Fibroblast of the aortic adventitia (primary cell): ENCODE measurements at places on chromosomes 6 and 20.

- DNase-seq, result no peak
Measured at GRCh38 chr6:166599205-166599604, 12.7 kb upstream of the RAMACL start.

DNA sequence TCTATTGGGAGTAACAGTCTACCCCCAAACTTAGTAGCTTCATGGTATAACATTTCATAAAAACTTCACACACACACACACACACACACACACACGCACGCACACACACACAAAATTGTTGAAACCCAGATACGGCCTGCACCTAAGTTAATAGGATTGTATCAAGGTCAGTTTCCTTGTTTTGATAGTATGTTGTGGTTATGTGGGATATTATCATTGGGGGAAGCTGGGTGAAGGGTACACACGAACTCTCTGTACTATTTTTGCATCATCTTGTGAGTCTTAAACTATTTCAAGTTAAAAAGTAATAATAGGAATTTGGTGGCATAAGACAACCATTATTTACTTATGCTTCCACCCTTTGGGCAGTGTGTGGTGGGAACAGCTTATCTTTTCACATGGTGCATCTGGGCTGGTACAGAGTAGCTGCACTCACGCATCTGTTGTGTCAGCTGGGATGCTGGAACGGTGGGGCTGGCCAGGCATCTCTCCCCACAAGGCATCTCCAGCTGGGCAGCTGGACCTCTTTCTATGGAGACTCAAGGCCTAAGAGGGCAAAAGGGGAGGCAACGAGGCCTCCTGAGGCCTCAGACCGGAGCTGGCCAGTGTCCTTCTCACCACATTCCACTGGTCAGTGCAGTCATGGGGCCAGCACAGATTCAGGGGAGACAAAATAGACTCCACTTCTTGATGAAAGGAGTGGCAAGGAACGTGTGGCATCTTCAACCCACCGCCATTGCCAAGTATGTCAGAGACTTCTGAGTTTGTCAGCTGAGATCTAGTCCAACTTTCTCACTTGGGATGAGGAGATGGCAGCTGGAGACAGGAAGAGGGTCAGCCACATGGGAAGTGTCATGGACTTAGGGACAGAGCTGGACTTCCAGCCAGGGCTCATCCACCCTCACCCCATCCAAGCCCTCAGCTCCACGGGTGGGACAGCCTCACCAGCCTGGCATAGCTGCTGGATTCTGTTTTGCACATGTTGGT lies 20.5 kb upstream of the IP6K3 start:
- DNase-seq, result no peak

DNA sequence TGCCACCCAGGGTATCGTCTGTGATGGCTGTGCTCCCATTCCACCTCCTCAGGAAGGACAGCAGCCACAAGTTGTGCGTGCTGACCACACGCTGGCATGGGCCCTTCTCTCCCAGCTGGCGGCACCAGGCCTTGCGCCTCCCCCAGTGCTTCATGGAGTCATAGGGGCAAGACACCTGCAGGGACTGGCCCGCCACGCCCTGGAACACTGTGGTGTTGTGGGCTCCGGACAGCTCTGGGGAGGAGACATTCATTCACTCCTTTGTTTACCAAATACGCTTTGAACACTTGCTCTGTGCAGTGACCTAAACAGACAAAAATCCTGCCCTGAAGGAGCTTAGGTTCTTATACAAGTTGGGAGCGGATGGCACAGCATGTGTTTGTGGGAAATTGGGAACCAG lies 1.5 kb downstream of the TREM2 start:
- no peak for DNase-seq

DNA sequence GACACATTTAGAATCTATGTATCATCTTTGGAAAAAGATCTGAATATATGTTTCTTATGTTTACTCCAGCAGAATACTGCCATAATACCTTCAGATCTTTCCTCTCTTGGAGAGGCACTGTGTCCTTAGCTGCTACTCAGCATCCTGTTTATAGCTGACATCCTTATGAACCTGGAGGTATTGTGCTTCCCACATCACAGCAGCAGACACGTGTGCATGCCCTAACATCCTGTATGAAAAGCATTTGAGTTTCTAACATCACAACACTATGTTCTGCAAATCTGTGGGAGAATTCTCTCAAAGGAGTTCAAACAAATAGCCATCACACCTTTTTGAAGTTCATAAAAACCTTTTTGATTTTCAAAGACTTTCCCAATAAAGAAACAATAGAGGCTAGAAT lies 216.0 kb downstream of the GJA1 start:
- DNase-seq, result no peak

DNA sequence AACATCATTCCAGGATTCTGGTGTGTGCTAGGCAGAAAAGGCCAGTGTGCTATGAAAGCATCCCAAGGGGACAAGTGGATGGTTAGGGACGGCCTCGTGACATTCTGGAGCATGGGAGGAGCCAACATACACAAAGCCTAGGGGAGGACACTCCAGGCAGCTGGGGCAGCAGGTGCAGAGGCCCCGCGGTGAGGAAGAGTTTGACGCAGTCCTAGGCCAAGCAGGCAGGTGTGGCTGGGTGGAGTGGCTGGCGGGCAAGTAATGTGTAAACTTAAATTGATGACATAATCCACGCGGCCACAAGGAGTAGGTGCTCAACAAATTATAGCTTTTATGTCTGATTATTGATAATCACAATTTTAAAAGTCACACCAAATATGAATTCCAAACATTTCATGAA lies 93.6 kb downstream of the TMEM242 start:
- DNase-seq, result no peak

- peak; percentile 98 for DNase-seq
Measured at GRCh38 chr6:110537208-110538123, 61.1 kb upstream of the SLC22A16 start.

DNA sequence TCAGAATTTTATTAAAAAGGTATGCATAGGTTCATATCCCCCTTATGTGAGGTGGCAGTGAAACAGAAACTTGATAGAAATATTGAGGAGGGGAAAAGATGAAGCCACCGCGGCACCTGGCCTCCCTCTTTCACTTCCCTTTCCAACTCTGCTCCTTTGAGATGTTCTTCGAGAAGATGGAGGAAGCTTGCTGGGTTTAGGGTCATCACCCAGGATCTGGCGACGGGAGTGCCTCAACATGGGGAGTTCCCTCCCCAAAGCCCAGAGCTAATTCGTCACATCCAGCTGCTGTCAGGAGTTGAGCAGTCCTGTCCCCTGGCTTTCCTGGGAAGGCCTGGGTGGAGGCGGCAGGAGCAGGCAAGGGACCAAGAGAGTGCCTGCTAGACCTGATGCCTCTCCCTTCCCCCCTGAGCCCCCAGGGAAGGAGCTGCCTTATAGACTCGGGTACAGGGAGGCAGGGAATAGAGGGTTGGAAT lies 29.1 kb downstream of the RREB1 start:
- no peak for DNase-seq

DNA sequence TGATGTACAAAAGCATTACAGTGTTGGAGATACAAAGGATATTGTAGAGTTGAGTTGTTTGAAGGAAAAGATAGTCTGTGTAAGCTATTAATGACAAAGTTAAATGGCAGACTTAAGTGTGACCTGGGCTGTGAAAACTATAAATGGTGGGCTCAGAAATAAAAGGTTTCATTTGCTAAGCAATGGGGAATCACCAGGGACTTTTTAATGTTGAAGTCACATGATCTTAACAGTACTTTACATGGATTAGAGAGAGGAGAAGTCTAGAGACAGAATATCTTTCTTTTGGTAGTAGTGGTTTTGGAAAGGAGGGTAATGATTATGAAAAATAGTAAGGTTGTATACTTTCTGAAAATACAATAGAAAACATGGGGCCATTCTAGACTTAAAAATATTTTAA lies 67.1 kb downstream of the SCAF8 start:
- no peak for DNase-seq

GRCh38 chr6:159023893-159024292 lies 20.9 kb downstream of the TAGAP start:
- DNase-seq, result no peak

DNA sequence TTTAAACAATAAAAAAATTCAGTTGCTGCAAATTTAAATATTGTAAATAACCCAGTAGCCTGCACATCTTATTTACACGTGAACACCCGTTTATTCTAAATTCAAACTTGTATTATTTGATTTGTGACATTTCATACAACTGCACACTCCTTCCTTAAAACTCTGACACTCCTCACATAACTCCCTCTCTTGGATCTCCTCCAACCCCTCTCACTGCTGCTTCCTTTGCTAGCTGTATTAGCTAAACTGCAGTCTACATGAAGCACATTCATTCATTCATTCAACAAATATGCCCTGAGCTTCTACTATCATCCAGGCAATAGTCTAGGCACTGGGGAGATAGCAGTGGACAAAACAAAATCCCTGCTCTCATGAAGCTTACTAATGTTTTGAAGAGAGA lies 47.0 kb downstream of the FBXL4 start:
- no peak for DNase-seq

- DNase-seq, result no peak
Measured at GRCh38 chr6:18543051-18543450, 155.9 kb downstream of the RNF144B start.

- no peak for DNase-seq
Measured at GRCh38 chr6:137390334-137390733, 103.9 kb downstream of the OLIG3 start.

DNA sequence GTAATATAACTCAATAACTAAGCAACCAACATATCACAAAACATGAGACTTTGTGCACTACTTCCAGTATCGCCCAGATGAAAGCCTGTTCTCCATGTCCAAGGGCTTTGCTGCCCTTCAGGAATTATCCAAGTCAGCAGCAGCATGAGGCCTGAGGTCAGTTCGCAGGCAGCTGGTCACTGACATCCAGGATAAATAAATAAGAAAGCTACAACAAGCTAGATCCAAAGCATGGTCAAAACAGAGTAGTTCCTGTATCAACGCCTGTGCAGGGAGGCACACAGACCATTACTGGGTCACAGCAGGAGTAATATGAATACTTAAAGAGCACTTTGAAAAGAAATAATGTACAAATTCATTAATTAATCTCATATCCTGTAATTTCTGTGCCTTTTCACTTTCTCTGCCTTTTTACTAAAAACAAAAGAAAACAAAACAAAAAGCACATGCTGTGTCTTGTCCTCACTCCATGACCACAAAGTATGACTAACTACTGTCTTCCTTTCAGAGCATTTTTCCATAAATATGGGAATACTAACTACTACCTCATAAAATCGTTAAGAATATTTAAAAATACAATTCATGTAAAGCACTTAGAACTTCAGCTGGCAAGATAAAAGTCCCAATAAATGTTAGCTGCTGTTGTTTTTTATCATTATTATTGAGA lies 374.9 kb upstream of the IRAK1BP1 start:
- no peak for DNase-seq

- DNase-seq, result peak; percentile 25
Measured at GRCh38 chr6:154479771-154480639, 30.5 kb downstream of the CNKSR3 start.

- no peak for DNase-seq
Measured at GRCh38 chr6:123965894-123966293, 162.2 kb downstream of the NKAIN2 start.

GRCh38 chr6:128516514-128516898 lies 3.9 kb downstream of the PTPRK start:
- no peak for DNase-seq

GRCh38 chr20:57083072-57083471 lies 183.4 kb downstream of the BMP7 start:
- DNase-seq, result no peak

- DNase-seq, result no peak
Measured at GRCh38 chr6:138752017-138752416, 21.6 kb upstream of the CCDC28A start.

GRCh38 chr6:4313044-4313686 lies 177.8 kb upstream of the ECI2 start:
- DNase-seq, result peak; percentile 96

DNA sequence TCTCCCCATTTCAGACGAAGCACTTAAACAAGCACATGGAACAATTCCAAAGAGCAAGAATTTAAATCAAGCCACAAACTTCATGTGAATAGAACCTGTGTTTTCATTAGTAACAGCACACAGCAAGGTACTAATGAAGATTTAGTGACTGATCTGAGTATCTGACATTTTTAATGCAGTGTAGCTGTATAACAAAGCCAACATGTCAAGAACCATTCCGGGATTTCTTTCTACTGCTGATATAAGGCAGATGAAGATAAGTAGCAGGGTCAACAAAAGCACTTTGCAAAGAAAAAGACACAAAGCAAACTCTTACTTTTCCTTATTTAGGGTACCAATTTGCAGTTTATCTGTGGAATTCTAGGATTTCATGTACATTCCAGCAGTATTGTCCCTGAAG lies 11.3 kb downstream of the SLC17A5 start:
- no peak for DNase-seq

GRCh38 chr20:64009811-64010387 lies 26.1 kb upstream of the C20orf204 start:
- DNase-seq, result no peak

- peak; percentile 0 for DNase-seq
Measured at GRCh38 chr6:154039231-154039842, at the start of gene OPRM1. Gene OPRM1 (plus strand): TSS chr6:154039240. CDS start chr6:154039545, 305 bp downstream.

DNA sequence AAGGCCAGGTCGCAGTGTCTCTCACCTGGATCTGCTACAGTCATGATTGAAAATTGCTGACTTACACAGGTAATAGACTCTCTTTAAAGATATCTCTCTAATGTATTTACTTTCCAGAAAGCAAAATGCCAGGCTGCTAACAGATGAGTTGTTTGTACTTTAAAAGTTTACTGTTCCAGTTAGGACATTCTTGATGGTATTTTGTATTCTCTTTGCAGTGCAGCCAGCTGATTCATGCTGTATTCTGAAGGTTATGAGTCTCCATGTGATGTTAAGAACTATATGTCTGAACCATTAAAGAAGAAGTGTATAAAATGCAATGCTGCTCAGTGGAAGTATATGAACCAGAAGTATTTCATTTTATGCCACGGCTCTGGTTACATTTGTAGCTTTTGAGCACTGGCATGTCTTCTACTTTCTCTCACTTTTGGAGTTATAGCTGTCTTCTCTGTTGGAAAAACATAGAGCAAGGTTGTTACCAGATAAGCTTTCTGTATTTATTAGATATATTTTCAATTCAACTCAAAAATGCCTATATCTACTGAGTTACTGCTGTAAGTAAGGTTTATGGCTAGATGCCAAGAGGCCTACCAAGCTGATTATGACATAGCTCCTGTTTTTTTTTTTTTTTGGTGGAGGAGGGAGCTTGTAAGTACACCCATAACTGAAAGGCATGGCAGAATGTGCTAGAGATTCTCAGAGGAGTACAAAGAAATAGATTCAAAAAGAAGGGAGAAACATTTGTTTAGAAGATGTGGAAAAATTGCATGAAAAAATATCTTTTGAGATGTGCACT lies 130.5 kb upstream of the MAN1A1 start:
- DNase-seq, result peak; percentile 78
